ENCODE measurements at places on chromosomes 5 and 9. TPM values are rescaled to one million over a fixed set of nuclear protein-coding genes. Genes with fewer than 3 reads are reported as not detected.
A peak's percentile ranks its signal among the peaks of the same experiment; 100 is the strongest.

SOX30 gene
- total RNA-seq: 0.08 TPM

OLFML2A gene
- 41.1 TPM for total RNA-seq

TAF11L5 gene
- total RNA-seq: not detected

- DNase-seq: no peak
Measured at GRCh38 chr5:159316519-159317383, 13.5 kb downstream of the IL12B start.

NOL8 gene
- 12.7 TPM for total RNA-seq

ZDHHC11 gene
- 18.7 TPM for total RNA-seq

DNA sequence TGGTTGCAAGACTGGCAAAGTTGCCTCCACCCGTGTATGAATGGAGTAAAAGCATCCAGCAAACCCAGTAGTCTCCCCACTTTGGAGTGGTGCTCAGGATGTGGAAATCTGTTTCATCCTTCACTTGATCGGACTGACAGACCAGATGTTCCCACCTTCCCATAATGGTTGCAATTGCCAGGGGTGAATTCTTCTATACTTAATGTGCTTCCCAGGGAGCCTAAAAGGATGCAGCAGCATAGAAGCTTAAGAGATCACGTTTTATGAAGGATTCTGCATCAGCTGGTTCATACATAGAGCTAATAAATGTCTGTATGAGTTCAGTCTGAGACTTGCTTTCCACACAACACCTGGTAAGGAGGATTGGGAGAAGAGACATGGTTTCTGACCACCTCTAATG lies 198.8 kb upstream of the S1PR3 start:
- DNase-seq: no peak

SPATA31A5 gene
- total RNA-seq: not detected

DNA sequence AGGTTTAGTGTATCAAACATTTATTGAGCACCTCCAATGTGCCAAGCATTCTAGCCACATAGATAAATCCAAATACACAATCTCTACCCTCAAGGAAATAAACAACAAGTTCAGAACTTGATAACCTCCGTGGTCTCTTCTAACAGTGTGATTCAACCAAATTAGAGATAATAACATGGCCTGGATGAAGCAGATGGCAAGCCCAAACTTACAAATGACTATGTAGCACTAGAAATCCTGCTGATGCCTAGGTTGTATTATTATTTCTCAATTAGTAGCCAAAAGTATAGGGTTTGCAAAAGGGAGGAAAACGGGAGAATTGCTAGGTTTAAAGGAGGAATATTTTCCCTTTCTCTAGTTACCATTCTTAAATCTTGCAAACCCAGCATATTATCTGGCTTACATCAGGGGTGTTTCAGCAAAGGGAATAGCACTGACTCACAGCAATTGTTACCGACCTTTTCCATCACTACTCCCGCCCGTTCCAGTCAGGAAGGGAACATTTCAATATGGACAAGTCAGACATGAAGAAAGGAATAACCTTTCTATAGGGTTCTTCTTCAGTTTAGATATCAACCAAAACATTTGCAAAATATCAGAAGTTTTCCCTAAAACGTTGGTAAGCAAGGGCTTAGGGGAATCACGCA lies 2.3 kb downstream of the DPYSL3 start:
- no peak for DNase-seq

GRCh38 chr5:69007163-69007562 lies 86.7 kb upstream of the SLC30A5 start:
- DNase-seq: no peak

GRCh38 chr9:99513441-99514112 lies 291.5 kb downstream of the SEC61B start:
- no peak for DNase-seq

DNA sequence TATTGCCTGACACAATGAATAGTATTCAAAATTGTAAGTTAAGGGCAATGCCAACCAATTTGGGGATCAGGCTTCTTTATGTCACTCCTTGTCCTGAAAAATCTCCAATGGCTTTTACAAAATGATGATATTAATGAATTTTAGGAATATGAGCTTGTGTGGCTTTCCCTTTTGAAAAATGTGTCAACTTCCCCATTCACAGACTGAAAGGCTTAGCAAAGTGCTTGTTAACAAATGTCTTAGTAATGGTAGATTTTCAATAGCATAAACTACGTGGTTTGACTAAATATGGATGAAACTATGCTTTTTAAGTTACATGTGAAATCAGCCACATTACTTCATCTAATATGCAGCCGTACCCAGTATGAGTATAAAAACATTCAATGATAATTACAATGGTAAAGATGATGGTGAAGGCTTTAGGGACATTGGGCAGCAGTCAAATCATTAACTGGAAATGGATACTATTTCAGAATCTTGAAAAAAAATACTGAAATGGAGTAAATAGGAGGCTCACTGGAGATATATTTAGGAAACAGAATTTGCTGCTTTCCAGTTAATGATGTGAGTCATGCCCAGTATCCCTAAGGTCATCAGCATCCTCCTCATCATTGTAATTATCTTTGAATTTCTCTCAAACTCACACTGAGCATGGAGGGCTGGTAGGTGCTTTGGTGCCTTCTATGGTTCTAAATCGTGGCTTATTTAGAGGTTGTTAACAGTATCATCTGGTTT lies 113.3 kb upstream of the ZNF608 start:
- no peak for DNase-seq

DNA sequence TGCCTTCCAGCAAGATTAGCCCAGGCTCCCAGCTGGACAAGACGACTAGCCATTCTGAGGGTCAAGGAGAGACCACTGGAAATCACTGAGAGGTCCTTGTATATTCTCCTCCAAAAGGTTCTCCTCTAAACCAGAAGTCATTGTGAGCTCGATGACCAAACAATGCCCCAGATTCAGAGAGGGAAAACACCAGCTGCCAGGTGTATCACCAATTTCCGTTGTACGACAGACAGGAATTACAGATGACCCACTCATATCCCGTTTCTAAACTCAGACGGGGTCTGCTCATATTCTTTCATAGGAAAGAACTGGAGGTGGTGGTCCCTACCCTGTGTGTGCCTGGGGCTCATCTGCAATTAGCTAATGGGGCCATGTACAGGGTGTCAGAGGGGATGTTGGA lies 14.2 kb downstream of the FAXDC2 start:
- DNase-seq: no peak

DNA sequence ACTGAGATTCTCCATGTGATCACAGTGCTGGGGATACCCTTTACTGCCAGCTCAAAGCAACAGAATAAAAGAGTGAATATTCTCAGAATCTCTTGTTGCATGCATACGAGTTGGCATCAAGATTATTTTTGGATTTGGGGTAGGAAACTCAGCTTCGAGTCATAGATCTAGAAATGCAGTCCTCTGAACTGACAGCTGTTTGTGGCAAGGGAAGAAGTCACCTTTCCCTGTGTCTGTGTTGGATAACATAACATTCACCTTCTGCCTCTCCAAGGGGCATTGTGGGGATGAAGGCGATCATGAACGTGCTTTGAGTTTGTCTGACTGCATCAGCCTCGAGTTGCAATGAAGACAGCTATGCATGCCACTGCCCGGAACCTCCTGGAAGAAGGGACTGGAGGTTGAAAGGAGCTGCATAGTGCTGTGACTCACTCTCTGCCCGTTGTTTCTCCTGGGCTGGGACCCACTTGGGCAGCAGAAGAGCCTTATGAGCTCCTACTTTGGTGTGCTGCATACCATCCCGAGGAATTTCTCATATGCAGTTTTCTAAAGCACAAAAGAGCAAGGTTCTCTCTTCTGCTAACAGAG lies 231.7 kb downstream of the ARHGAP26 start:
- no peak for DNase-seq

GRCh38 chr5:40406741-40407211 lies 272.9 kb upstream of the PTGER4 start:
- DNase-seq: no peak

DNA sequence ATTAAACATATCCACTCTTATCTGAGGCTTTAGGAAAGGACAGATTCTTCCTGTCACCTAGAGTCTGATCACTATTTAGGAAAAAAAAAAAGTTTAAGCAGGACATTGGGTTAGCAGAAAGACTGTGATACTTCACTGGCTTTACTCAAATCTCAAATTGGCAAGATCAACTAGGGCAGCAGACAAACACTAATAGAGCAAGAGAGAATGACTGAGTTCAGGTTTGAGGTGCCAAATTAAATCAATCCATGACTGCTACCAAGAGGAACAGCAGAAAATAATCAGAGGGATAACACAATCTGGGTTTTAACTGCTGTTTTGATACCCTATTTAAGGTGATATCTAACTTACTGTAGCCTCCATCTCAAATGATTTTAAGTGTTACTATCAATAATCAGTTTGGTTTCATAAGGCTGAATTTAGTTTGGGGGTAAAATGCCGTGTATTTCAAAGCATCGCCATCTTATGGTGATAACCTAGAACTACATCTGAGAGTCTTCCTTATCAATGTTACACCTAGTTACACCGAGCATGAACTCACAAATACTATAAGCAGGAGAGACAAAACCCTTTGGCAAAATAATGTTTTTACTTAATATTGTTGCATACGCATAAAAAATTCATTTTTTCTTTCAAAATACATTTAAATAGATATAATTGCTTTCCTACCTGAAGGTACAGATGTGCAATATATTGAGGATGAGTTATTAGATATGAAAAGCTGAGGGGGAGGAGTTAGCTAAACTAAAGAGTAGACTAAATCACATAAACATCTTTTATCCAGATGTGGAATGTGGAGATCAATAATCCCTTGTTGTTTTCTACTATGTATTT lies 286.4 kb upstream of the CDH12 start:
- DNase-seq: no peak

DNA sequence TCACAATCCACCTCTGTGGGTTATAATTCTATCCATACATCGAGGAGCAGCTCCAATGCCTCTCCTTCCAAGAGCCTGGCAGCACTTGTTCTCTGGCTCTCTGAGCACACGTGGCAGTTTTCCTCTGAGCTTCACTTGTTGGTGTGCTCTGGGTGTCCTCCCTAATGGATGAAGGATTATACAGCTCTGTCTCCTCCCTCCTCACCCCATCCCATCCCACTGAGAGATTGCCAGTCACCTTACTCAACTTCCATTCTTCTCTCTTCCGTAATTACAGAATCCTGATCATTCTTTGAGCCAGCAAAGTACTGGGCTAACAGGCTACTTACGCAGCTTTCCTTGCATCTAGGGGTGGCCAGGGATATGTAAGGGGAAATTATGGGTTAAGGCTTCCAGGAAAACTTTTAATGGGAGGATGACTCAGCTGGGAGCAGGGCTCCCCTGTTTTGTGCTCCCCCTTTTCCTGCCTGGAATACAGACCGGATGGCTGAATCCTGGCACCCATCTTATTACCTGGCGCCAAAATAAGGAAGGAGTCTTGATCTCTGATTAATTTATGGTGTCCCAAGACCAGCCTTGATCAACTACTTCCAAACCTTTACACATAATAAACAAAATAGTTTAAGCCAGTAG lies 6.3 kb upstream of the CCDC69 start:
- DNase-seq: no peak

GRCh38 chr9:75858497-75859092 lies 31.9 kb upstream of the PCSK5 start:
- no peak for DNase-seq

DNA sequence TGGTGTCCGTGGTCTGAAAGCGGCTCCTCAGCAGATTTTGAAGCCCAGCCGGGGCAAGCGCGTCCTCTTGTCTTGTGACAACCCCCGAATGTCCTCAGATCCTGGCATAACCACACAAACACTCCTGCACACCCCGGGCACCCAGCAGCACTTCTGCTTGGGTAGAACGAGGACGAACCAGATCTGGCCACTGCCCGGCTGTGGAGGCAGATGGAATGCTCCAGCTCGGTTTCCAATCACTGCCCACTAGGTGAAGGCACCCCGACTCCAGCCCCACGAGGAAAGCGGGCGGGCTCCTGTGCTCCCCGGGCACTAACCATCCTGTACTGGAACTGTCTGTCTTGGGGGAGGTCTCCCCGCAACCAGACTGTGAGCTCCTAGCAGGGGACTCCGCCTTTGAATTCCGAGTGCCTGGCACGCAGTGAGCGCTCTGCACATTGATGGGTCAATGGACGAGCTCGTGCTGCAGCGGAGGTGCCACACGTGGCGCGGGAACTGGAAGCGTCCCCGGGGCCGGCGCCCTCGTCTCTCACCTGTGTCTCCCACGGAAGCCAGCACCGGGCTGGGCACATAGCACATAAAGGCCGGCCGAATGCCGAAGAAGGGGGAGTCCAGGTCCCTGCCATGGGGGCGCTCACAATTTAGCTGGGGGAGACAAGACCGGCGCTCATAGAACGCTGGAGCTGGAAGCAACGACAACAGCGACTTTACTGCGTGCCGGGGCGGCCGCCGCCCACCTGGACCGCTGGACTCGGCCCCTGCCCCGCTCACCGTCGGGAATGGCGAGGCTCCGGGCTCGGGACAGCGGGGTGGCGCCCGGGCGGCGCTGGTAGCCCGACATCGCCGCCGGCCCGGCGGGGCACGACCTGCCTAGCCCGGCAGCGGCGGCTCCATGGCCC lies 608 bp downstream of the ENTR1 start:
- no peak for DNase-seq

CCDC171 gene
- total RNA-seq: 1.8 TPM

CIZ1 gene
- total RNA-seq: 74.9 TPM

ST8SIA4 gene
- total RNA-seq: 3.2 TPM

DNA sequence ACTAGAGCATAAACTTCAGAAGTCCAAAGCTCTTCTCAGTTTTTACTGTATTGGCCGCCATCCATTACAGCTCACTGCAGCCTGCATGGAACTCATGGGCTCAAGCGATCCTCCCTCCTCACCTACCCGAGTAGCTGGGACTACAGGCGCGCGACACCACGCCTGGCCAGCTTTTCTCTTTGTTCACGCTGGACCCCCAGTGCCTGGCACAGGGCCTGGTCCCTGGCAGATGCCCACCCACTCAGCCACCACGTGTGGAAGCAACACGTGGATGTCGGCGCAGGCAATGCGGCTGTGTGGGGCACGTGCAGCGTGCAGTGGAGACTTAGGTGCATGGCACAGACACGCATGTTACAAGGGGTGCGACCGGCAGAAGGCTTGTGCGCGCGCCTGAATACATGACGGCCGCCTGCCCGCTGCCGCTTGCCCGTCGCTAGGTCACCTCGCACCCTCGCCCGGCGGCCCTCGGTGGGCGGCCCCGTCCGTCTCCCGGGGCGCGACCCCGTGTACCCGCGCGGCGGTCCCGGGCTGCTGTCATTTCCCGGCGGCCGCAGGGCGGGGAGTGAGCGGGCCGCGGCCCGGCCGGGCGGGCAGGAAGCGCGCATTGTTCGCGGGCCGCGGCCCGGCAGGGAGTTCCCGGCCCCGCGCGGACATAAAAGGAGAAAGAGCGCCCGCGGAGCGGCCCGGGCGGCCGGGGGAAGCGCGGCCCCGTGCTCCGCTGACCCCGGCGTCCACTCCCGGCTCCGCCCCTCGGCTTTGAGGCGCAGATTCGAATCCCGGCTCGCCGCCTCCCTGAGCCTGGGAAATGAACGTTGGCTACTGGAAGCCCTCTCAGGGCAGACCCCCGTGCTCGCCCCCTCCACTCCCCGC lies 24.1 kb upstream of the PTGS1 start:
- peak; percentile 63 for DNase-seq

Data from left ventricle myocardium inferior (tissue), 1 donor.